ENCODE measurements at places on chromosomes 1 and 21.

DNA sequence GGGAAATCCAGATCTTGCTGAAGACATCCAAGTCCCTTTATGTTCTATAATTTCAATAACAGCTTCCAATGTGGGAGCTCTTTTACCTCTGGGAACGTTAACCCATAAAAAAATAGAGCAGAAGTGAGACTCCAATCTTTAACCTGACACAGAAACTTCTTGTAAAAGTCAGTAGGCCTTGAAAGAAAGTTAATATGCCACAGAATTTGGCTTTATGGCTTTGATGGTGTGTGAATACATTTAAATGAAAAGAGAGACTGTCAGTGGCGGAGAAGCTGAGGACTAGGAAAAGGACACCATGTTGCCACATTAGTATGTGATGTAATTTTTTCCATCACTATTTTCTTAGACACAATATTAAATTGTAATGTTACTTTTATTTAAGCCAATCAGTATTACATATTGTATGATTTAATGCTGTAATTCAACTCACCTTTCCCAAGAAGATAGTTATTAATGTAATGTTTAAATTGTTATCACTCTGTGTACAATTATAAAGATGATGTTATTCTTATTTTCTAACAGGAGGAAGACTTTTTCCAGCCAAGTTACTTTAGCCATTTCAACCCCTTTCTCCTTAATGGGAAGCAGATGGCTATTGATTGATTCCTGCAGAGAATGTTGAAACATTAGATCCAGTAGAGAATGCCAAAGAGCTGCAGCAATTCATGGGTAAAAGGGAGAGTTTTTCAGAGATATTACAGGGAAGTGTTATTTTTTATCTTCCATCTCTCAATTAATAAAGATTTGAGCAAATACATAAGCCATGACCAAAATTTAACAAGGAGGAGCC, 17.5 kb upstream of the CLDN8 start:
- no peak for DNase-seq

- DNase-seq, result peak; percentile 37
Measured at GRCh38 chr1:226609836-226610455, 61.4 kb downstream of the STUM start.

GRCh38 chr1:212218911-212219310, 66.3 kb upstream of the PPP2R5A start:
- no peak for DNase-seq

- DNase-seq, result no peak
Measured at GRCh38 chr1:172498857-172499256, 34.1 kb upstream of the SUCO start.

- no peak for DNase-seq
Measured at GRCh38 chr1:43978264-43978550, 803 bp upstream of the B4GALT2 start.

GRCh38 chr1:16484501-16484835, 29.6 kb downstream of the RNU1-1 start:
- no peak for DNase-seq

- no peak for DNase-seq
Measured at GRCh38 chr1:226497991-226498639, 50.4 kb upstream of the STUM start.

DNA sequence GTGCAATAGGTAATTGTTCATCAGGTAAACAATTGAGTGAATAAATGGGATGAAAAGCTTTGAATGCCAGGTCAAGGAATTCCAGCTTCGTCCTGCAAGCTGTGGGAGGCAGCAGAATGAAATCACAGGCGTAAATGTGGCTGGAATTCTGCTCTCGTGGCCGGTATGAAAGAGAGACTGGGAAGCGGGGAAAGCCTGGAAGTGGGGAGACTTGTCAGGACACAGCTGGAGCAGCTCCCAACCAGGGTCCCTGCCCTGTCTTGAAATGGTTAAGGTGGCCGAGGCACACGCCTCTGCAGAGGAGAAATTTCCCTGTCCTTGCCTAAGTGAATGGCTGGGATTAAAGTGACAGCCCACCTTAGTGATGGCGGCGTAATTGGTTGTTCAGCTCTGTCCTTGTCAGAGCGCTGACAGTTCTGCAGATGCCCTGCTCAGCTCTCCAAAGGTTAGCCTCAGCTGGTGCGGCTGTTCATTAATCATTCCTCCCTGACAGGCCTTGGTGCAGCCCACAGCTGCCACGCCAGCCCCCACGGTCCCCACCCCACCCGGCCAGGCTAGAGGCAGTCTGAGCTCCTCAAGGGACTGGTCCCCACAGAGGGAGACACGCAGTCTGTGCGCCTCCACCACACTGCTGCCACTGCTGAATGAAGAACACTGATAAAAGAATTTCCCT, 398.3 kb upstream of the POU3F1 start:
- DNase-seq, result no peak

GRCh38 chr1:207988326-207989165, 77.6 kb upstream of the CD34 start:
- DNase-seq, result no peak

- DNase-seq, result peak; percentile 52
Measured at GRCh38 chr1:23909412-23909811, 3.8 kb downstream of the CNR2 start.

GRCh38 chr1:180158149-180159147, 3.8 kb downstream of the QSOX1 start:
- no peak for DNase-seq

- DNase-seq, result no peak
Measured at GRCh38 chr1:28449904-28450303, 55.9 kb upstream of the RCC1 start.

DNA sequence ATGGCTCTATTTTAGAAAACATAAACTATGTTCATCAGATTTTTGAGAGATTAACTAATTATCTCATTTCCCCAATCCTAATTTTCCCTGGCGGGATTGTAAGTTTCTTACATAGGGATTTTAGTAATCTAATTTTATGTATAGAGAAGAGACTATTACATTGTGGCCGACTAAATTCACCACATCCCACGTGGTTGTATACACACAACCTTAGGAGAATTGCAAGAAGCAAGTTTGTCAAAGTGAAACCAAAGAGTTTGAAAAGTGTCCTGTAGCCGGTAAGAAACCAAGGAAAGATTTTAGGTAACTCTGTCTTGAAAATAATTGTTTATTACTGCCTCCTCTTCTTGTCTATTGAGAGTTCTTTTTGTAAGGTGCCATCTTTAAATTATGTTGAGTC, 550.6 kb downstream of the LTN1 start:
- DNase-seq, result no peak

DNA sequence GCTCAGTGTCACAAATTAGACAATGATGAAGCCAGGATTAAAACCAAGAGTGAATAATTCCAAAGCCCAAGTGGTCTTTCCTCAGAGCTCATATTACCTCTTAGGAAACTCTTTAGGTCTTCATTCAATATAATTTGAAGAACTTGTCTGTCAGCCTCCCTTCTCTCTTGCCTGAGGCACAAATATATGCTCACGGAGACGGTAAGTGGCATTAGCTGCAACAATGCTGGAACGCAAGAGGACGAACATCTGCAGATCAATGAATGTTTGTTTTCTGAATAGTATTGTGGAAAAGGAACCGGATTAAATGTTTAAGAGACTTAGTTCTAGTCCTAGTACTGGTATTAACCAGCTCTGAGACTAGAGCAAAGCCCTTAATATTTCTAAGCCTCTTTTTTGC, 39.7 kb upstream of the LYST start:
- no peak for DNase-seq

- peak; percentile 77 for DNase-seq
Measured at GRCh38 chr1:87826681-87827251, 498.1 kb downstream of the LMO4 start.

All from RPMI8226 (cell line).